ENCODE measurements at places on chromosomes 4 and X.
A peak's percentile ranks its signal among the peaks of the same experiment; 100 is the strongest.

GRCh38 chr4:176988226-176988625 is 195.5 kb upstream of the VEGFC start:
- DNase-seq, result peak; percentile 68

- no peak for DNase-seq
Measured at GRCh38 chr4:99861120-99861905, 32.9 kb downstream of the LAMTOR3 start.

DNA sequence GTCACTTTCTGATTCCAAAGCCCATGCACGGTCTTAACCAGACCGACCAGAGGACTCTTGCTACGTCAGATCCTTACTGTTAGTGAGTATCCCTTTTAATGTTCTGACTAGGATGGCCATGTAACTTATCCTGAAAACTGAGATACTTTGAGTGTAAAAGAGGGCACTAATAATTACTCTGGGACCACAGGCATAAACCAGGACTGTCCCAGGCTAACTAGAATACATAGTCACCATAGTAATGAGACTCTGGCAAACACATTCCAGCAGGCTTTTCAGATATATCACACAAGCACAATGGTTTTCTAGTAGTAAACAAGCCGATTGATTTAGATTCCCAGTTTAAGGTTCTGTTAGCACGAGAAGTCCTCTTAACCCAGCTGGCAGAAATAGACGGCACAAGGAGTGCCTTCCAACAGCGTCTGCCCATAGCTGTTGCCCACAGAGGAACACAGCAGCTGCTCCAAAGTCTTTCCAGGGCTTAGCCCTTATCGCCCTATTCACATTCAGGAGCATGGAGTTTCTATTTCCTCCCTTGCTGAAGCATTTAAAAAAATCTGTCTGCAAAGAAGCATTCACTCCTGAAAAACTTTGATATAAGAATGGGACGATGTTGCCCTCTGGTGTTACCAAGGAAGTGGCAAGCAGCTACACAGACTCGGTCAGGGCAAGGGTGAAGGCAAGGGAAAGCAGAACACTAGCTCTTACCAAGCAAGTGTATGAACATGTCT is 92.4 kb downstream of the CXCL13 start:
- peak; percentile 33 for DNase-seq

DNA sequence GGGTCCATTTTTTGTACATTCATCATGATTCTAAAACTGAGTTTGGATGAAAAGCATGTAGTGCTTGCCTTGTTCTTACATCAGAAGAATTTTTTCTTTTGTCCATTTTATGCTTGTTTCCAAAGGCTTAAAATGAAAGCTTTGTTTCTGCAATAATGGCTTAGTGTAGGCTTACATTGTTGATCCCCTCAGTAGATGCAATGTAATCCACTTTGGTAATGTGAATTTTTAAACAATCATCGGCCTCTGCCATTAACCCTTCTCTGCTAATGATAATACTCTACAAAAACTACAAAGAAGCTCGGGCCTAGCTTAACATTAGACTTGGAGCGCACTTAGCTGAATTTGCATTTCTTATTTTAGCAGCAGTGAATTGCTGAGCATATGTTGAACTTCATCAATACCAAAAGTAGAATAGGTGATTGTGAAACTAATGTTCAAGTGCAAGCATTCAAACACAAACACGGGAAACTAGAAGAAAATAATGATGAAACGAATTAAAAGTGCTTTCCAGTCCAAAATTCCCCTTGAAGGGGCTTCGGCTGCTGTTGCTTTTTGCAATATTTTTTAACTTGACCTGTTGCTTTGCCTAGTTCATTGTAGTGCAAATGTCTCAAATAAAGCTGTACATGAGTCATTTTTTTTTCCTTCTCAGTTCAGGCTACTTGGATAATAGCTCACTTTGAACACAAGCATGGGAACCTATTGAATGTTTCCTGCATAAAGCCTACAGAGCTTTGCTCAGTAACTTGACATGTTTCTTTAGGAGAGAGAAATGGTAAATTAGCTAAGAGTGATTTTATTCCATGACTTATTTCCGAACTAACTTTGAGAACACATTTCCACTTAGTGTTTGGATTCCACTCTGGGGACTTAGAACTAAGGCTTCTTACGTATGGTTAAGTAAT is 66.5 kb downstream of the SLIT2 start:
- no peak for DNase-seq

GRCh38 chr4:82918091-82918490 is 17.6 kb downstream of the THAP9 start:
- no peak for DNase-seq

GRCh38 chrX:139932073-139932900 is 566 bp downstream of the ATP11C start:
- peak; percentile 70 for DNase-seq

DNA sequence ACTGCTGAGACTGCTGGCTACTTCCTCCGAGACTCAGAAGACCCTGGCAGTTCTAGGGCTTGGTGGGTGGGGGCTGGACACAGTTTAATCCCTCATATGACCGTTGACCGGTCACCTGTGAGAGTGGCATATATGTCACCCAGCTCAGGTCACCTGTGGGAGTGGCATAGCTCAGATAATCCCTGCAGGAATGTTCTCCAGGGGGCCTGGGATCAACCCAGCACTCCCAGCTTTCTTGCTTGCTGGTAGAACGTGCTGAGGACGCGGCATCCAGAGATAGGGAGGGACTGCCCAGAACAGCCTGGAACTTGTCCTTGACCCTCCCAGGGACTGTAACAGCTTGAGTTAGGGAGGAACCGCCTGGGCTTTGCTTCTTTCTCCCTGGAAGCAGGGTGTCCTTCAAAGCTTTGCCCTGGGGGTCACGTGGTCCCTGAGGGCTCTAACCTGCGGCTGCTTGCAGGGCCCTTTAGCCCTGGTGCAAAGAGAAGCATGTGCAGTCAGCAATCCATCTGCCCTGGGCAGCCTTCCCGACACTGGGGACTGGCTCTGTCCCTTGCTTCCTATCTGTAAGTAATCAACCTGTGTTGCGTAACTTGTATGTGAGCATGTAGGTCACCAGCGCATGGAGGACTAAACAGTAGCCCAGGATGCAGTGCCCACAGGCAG is 55.3 kb downstream of the ZFYVE28 start:
- no peak for DNase-seq

DNA sequence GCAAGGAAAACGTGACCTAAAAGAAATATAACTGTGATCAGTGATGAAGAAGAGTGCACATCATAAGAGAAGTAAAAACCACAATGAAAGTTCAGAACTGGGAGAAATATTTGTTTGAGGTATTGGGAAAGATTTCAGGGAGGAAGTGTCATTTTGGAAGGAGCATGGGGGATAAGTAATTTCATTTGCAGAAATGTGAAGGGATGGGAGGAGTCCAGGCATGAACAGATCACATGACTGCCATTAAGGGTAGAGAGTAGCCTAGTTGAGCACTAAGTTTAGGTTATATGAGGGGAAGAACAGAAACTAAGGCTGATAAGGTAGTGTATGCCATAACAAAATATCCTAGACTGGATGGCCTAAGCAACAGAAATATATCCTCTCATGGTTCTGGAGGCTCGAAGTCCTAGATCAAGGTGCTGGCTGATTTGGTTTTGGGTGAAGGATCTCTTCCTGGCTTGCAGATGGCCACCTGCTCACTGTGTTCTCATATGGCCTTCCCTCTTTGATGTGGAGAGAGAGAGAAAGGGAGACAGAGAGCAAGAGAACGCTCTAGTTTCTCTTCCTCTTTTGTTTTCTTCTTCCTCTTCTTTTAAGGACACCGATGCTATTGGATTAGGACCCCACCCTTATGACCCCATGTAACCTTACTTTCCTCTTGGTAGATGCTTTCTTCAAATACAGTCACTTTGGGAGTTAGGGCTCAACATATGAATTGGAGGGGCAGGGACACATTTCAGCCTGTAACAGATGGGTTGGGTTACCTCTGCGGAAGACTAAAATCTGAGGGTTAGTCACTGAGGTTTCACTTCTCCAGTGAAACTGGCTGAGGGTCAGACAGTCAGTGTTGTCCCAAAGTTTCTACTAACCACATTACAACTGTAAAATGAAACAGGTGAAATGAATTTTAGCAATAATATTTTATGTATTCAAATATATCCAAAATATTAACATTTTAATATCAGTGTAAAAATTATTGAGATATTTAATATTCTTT is 77.9 kb downstream of the EGF start:
- no peak for DNase-seq

- no peak for DNase-seq
Measured at GRCh38 chr4:136329042-136329662, 1203.1 kb downstream of the PCDH18 start.

- DNase-seq, result no peak
Measured at GRCh38 chr4:90127706-90128345, 632 bp downstream of the CCSER1 start.

DNA sequence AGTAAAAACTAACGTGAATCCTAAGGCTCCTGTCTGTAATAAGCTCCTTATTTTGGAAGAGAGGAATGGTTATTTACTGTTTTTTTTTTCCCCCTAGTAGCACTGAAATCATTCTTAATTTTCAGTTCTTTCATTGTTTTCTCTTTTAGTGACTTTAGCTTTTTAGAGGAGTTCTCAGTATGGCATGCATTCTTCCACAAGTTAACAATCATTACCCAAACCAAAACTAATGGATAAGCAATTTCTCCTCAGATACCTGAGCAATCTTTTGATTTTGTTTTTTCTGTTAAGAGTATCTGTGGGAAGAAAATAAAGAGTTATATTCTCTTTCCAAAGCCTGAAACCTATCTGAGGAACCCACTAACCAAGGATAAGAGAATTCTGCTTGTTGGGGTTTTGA is 16.7 kb upstream of the PPA2 start:
- no peak for DNase-seq

DNA sequence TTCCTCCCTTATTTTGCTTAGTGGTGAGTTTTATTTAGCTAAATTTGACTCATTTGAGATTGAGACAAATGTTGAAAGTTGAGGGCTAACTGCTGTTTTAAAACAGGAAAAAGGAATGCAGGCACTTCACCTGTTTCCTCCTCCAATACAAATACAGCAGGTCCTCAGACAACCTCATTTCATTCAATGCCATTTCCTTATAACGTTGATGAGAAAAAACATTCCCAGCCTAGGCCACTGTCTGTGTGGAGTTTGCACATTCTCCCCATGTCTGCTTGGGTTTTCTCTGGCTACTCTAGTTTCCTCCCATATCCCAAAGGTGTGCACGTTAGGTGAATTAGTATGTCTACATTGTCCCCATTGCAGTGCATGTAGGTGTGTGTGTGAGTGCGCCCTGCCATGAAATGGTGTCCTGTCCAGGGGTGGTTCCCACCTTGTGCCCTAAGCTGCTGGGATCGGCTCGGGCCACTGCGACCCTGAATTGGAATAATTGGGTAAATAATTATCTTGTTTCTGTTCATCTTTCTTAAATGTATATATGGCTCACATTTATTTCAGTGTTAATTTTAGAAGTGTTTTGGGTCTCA is 21.9 kb downstream of the SMAD1 start:
- DNase-seq, result no peak

- peak; percentile 59 for DNase-seq
Measured at GRCh38 chr4:154622598-154622997, 10.1 kb upstream of the FGG start.

GRCh38 chr4:11518754-11519153 is 90.1 kb upstream of the HS3ST1 start:
- DNase-seq, result no peak

DNA sequence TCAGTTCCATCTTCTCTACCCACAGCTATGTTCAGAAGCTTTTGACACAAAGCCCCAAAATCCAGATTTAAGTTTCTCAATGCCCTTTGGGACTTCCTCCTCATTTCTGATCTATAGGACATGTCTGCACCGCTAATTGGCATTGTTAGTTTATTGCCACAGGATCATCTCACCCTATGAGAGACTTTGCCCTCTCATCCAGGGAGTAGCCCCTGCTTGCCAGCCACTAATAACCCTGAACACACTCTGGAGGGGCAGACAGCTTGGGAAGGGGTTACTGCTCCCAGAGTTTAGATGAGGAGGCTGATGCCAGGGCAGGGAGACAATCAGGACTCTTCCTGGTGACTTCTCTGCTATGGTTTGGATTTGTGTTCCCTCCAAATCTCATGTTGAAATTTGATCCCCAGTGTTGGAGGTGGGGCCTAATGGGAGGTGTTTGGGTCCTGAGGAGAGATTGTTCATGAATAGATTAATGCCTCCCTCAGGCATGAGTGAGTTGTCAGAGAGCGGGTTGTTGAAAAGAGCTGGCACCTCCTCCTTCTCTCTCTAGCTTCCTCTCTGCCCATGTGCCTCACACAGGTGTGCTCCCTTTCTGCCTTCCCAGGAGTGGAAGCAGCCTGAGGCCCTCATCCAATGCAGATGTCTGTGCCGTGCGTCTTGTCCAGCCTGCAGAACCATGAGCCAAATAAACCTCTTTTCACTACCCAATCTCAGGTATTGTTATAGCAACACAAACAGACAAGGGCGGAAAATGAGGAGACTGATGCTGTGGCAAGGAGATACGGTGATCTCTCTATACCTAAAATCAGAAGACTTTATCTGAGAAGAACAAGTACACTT is 3.6 kb upstream of the SCARB2 start:
- no peak for DNase-seq

- no peak for DNase-seq
Measured at GRCh38 chrX:30821116-30821515, 67.9 kb downstream of the TAB3 start.

GRCh38 chr4:95761871-95762270 is 78.0 kb upstream of the PDHA2 start:
- no peak for DNase-seq

- no peak for DNase-seq
Measured at GRCh38 chrX:109842611-109843010, 109.6 kb upstream of the ACSL4 start.

GRCh38 chr4:42284030-42284429 is 113.3 kb upstream of the SHISA3 start:
- no peak for DNase-seq

- peak; percentile 40 for DNase-seq
Measured at GRCh38 chr4:174120446-174121295, 162.8 kb downstream of the FBXO8 start.

- DNase-seq, result no peak
Measured at GRCh38 chr4:36164900-36165630, 79.2 kb downstream of the ARAP2 start.

- DNase-seq, result no peak
Measured at GRCh38 chr4:70969076-70969475, 24.4 kb upstream of the DCK start.

GRCh38 chrX:141301017-141301416 is 58.7 kb upstream of the SPANXC start:
- no peak for DNase-seq

DNA sequence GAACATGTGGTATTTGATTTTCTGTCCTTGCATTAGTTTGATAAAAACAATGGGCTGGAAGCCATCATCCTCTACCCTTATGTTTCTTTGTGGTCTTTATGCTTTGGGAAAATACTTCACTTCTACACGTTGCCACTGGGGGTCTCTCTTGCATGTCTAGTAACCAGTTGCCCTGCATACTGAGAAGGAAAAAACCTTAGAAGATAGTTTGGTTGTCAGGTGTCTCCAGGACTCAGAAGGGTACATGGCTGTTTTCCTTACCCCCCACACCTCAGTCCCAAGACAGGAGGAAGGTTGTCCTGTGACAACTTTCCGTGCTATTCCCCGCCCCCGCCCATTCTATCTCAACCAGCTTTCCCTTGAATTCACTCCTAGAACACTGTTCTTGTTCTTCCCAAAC is 62.1 kb upstream of the LANCL3 start:
- no peak for DNase-seq

- DNase-seq, result peak; percentile 53
Measured at GRCh38 chr4:153497988-153498967, 32.1 kb downstream of the TMEM131L start.
